Trophoblast cell (in vitro differentiated cells and primary cell): ENCODE measurements at places on chromosomes 12 and 14.

DNA sequence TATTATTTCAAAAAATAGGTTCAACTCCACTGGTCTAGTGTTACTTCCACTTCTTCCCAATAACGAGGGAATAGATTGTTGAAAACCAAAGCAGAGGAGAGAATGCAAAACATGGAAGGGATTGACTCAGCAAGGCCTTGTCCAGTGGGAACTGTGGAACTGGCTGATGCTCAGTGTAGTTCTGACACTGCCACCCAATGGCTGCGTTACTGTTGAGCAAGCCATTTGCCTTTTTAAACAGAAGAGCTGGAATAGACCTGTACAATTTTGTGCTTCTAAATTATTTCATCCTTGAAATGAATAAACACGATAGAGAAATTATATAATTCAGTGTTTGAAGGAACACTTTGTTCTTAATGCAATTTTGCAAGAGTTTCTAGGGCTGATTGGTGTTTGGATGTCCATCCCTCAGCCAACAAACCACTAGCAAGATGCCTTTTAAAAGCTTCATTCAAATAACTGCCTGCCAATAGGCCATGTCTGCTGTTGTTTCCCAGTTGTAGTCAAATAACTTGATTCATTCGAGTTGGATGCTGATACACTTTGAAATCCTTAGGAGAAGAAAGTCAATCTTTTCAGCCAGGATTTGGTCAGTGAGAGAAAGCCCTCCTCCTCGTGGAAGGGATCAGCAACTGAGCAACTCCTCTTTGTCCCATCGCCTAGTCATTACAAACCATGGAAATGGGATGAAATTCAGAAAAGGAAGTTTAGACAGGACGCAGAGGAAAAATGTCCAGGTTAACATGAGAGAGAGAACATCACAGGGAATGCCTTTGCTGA is 7.3 kb upstream of the MGP start:
- DNase-seq, result peak; percentile 4

GRCh38 chr12:27644158-27644845 is 51.9 kb upstream of the REP15 start:
- DNase-seq, result no peak

- DNase-seq, result no peak
Observed at GRCh38 chr12:64736771-64737170, 22.4 kb downstream of the GNS start.

GRCh38 chr12:91009319-91009950 is 4.7 kb upstream of the EPYC start:
- DNase-seq, result no peak

DNA sequence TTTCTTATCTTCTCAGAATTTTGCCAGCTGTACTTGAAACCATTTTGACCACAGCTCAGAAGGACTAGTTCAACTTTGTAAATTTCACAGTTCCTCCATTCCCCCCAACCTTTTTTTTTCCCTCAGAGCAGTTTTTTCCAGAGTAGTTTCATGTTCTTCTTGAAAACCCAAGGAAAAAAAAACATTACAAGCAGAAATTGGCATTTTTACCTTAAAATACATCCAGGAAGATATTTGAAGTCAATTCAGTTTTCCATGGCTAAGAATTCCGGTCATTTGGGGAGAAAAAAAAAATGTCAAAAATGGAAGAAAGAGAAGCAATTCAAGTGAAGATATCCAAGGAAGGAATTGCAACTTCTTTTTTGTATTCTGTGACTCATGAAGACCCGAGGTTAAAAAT is 39.5 kb downstream of the SYNE2 start:
- DNase-seq, result no peak

GRCh38 chr12:48925304-48926011 is at the start of gene FKBP11:
TSS of gene FKBP11 (minus strand) at chr12:48925492. CDS start at chr12:48925428, 64 bp downstream.
- DNase-seq, result peak; percentile 60
